Stimulated activated CD4-positive, alpha-beta T cell treated with anti-CD3 and anti-CD28 coated beads, Interleukin-4, amount 100 ng/mL, for 4 hours (primary cell): ENCODE measurements at places on chromosomes 13 and 19.

DNA sequence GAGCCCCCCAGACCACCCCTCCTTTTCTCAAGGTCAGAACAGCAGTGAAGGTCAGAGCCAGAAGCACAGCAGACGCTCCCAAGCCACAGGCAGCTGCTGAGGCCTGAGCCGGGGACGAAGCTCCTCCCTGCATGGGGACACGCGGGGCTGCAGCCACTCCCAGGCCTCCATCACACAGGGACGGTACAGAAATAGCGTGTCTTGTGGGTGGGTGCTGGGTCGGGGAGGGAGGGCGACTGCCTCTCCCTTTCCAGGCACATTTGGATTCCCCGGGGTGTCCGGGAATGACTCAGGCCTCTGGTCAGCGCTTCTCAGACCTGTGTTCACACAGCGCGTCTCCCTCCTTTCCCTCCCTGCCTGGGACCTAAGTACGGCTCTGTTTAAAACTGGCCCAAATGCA, 33.2 kb downstream of the RASA3 start:
- no peak for DNase-seq

- no peak for DNase-seq
Measured at GRCh38 chr13:112840472-112841302, 128.3 kb upstream of the MCF2L start.

DNA sequence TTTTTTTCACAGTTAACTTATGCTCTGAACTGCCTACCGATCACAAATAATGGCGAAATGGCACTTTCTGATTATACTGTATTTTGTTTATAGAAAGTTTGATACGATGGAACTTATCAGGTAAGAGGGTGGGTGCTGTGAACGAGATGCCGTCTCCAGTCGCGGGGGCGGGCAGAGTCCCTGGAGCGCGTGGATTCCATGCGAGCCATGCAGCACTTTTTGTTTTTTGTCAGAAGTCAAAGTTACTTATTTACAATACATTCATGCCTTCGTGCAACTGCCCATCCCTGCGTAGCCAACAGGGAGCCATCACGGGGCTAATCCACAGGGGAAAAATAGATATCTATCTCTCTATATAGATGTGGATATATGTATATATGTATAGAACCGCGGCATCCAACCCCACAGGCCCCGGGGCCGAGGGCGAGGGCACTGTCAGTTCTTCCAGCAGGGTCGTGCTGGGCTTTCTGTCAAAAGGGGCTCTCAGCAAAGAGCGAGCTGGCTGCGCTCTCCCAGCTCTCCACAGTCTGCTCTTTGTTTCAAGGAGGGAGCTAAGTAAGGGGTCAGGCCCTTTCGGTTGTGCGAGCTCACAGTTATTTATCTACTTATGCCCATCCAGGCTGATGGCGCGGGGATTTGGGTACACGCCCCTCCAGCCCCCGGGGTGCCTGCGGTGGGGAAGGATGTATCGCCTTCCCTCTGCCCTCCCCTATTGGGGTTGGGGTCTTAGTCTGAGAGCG, 3.4 kb downstream of the SLITRK1 start:
- no peak for DNase-seq

DNA sequence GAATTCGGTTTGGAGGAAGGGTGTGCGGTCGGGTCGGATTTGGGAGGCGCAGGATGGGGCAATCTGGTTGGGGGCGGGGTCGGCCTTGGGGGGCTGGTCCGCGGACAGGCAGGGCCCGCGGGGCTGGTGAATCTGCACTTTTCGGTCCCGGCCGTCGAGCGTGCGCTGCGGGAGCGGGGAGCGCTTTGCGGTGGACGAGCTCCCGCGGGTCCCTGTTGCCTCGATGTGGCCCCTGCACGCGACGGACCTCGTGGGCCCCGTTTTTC, 11.9 kb downstream of the PEAK3 start:
- DNase-seq: peak; percentile 49

- no peak for DNase-seq
Measured at GRCh38 chr13:112943309-112944125, 25.5 kb upstream of the MCF2L start.

- DNase-seq: no peak
Measured at GRCh38 chr19:8367327-8368001, 3.5 kb downstream of the ANGPTL4 start.

GRCh38 chr13:33262062-33262487, 23.5 kb downstream of the STARD13 start:
- no peak for DNase-seq

DNA sequence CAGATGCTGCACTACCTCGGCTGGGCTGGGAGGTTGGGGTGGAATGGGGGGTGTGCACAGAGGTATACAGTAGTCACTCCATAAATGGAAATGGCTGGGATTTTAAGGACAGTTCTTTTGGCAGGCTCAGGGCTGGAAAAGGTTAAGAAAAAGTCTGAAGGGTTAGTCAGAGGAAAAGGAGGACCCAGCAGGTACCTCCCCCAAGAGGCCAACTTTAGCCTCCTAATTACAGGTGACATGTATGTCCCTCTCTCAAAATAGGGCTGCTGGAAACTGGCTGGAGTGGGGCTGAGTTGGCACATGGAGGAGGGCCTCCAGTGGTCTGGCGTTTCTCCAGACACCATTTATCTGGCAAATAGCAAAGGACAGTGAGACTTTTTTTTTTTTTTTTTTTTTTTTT, 994 bp downstream of the CCDC194 start:
- DNase-seq: no peak

GRCh38 chr13:91115776-91116175, 231.7 kb upstream of the MIR17HG start:
- DNase-seq: no peak

DNA sequence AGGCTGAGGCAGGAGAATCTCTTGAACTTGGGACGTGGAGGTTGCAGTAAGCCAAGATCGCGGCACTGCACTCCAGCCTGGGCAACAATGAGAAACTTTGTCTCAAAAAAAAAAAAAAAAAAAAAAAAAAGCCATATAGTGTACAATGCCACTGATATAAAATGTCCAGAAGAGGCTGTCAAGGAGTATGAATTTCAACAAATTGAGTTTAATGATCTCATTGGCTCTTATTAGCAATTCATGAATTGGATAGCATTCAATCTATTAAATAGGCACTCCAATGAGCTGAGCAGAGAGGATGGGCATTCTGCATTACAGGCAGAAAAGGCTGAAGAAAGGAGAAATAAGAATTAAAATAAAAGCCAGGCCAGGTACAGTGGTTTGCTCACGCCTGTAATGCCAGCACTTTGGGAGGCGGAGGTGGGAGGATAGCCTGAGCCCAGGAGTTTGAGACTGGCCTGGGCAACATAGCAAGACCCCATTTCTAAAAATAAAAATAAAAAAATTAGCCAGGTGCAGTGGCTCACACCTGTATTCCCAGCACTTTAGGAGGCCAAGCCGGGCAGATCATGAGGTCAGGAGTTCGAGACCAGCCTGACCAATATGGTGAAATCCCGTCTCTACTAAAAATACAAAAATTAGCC, 757 bp upstream of the LMNB2 start:
- no peak for DNase-seq

- DNase-seq: no peak
Measured at GRCh38 chr19:18263324-18264136, 10.7 kb downstream of the IQCN start.

GRCh38 chr19:29429581-29429980, 96.2 kb upstream of the VSTM2B start:
- no peak for DNase-seq

- DNase-seq: no peak
Measured at GRCh38 chr19:55559684-55560083, 14.3 kb upstream of the SBK3 start.

DNA sequence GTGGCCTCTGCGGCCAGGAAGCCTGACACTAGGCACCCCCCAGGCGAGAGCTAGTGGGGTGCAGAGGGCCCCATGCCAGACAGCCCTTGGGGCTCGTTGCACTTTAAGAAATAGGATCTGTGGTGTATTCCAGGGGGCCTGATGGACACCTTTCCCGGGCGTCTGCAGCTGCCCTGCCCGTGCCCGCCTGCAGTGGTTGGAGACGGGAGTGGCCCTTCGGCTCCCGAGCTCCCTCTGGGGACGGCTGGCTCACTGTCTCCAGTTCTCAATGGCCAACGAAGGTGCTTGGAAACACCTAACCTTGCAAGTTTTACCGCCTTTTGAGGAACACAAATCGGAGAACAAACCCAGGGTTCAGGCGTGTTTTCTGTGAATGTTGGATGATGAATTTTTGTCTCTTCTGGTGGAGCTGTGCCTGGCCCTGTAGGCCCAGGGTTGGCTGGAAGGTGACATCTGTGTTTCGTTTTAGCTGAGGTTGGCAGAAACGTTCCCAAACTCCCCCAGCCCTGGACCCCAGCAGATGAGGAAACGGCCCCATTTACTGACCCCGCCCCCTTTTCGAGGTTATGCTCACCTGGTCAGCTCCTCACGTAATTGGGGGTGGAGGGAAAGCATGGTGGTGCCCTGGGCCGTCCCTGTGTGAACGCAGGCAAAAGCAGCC, 17.4 kb upstream of the NPAS1 start:
- no peak for DNase-seq

DNA sequence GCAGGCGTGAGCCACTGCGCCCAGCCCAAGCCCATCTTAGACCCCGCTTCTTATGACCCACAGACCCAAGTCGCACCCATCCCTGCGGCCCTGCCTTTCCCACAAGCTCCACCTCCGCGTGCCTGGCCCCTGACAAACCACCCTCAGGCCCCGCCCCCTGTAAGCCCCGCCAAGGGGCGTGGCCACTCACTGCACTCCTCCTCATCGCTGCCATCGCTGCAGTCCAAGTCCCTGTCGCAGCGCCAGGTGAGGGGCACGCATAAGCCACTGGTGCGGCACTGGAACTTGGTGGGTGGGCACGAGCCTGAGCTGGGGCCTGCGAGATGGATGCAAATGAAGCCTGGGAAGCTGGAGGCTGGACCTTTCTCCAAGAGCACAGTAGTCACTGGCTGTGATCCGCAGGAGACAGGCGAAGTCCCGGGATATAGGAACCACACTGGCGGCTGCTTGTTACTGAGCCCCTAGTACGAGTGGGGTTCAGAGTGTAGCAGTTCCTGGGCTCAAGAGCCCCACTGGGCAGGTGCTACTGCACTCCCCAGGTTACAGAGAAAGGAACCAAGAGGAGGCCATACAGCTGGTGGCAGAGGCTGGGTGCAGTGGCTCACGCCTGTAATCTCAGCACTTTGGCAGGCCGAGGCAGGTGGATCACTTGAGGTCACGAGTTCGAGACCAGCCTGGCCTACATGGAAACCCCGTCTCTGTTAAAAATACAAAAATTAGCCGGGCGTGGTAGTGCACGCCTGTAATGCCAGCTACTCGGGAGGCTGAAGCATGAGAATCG, 3.1 kb downstream of the CD320 start:
- DNase-seq: no peak

DNA sequence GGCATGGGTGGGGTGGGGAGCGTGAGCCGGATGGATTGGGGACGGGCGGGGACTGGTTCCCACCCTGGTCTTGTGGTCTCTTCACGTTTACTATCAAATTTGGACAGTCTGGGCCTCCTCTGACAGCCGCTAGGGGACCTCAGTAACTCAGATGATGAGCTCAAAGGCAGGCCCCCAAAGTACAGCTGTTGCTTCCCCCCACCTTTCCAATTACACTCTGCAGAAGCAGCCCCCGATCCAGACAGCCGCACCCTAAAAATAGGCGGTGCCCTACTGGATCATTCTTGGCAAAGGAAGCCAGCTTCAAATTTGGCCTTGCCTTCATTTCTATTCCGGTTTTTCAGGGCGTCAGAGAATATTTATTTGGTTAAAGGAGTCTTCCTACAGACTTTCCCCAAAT, 1.9 kb upstream of the FOXO1 start:
- DNase-seq: peak; percentile 25

GRCh38 chr13:49098771-49099512, 121.2 kb upstream of the MLNR start:
- no peak for DNase-seq

DNA sequence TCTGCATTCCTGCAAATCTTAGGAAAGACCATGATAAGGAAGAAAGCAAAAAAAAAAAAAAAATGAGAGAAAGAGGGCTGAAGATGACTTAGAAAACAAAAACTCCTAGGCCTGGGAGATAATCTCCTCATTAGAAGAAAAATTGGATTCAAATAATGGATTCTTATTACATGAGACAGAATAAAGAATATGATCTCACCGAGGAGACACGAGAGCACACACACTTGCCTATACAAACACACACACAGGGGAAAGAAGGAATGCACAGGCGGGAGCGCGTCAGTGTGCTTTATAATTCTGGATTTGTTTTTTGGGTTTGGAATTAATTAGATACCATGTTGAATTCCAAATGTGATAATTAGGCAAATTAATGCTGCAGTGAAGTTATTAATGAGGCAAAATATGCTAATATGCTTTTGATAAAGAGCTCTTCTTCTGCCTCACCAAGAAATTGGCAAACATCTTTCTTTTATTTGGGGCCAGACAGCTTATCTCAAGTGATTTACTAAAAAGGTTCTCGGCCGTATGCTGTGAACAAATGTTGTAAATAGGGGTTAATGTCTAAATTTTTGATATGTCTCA, 36.1 kb upstream of the PCDH8 start:
- no peak for DNase-seq

GRCh38 chr19:13343514-13343913, 162.8 kb downstream of the CACNA1A start:
- no peak for DNase-seq

DNA sequence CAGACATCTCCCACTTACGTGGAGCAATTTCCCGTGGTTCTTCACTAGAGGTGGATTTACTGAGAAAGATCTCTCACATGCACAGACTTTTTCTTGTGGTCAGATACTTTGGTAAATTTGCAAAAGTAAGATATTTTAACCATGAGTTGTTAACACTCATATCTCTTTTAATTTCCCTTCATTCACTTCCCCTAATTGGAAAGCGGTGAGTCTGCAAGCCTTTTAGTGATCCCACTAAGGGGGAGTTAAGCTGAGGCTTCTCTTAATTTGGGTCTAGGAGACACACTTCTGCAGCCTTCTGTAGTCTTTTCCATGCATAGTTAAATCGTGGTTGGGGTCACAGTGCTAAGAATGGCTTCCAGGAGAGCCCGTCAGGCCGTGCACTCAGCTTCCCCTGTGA, 30.7 kb upstream of the SERPINE3 start:
- no peak for DNase-seq

- no peak for DNase-seq
Measured at GRCh38 chr13:76425935-76426334, 460.3 kb downstream of the KCTD12 start.

DNA sequence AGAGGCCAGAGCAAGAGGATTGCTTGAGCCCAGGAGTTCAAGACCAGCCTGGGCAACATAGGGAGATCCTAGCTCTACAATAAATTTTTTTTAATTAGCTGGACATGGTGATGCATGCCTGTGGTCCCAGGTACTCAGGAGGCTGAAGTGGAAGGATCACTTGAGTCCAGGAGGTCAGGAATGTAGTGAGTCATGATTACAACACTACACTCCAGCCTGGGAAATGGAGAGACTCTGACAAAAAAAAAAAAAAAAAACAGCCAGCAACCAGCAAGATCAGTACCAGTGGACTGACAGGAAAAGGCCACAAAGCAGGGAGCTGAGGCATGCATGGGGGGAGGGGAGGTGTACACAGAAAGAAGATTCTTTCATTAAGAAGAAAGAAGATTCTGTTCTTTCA, 52.7 kb upstream of the RFXAP start:
- DNase-seq: no peak

DNA sequence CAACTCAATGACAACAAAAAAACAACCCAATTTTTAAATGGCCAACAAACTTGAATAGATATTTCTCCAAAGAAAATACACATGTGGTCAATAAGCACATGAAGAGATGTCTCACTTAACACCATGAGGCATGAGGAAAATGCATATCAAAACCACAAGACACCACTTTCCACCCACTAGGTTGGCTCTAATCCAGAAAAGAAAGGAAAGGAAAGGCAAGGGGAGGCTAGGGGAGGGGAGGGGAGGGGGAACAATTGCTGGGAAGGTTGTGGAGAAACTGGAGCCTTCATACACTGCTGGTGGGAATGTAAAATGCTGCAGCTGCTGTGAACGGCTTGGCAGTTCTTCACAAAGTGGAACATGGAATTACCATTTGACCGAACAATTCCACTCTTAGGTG, 854.3 kb downstream of the UQCRFS1 start:
- no peak for DNase-seq
